Hematopoietic multipotent progenitor cell treated with erythropoietin and hydrocortisone succinate and interleukin-3 and kit ligand, for 17 days (in vitro differentiated cells): ENCODE measurements at places on chromosomes 5 and 9.

- DNase-seq, result no peak
Observed at GRCh38 chr9:127075624-127076372, 46.6 kb downstream of the ANGPTL2 start.

- no peak for DNase-seq
Observed at GRCh38 chr5:156934450-156935211, 28.4 kb downstream of the TIMD4 start.

DNA sequence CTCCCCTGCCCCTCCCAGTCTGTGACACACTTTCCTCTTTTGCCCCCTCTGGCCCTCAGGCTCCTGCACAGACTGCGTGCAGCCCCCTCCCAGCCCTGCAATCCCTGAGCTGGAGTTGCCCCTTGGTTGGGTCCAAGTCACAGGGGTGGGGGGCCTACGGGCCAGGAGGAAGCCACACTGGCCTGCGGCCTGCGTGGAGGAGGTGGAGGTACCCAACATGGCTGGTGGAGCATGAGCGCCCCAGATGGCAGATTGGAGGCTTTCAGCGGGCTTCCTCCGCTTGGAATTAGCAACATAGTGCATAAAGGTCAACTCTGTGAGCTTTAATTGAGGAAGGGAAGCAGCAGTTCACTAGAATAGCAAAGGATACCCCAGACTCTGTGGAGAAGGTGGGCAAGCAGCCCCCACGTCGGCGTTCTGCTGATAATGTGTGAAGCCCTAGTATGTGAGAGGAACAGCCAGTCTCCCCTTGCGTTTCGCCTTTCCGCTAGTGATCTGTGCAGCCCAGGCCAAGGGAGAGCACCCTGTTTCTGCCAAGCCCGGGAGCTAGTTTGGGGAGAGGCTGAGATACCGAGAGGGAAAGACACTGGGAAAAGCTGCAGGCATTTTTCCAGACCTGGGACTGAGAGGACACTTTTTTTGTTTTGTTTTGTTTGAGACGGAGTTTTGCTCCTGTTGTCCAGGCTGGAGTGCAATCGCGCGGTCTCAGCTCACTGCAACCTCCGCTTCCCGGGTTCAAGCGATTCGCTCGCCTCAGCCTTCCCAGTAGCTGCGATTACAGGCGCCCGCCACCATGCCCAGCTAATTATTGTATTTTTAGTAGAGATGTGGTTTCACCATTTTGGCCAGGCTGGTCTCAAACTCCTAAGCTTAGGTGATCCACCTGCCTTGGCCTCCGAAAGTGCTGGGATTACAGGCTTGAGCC lies 35.3 kb upstream of the MACIR start:
- no peak for DNase-seq

DNA sequence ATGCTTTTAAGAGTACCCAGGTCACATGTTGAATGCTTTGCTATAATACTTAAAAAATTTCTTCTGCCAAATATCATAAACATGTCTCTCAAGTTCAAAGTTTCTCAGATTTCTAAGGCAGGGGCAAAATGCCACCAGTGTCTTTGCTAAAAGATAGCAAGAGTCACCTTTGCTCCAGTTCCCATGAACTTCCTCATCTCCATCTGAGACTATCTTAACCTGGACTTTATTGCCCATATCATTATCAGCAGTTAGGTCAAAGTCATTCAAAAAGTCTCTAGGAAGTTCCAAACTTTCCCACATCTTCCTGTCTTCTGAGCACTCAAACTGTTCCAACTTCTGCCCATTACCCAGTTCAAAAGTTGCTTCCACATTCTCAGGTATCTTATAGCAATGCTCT lies 307.6 kb upstream of the TNC start:
- DNase-seq, result no peak

DNA sequence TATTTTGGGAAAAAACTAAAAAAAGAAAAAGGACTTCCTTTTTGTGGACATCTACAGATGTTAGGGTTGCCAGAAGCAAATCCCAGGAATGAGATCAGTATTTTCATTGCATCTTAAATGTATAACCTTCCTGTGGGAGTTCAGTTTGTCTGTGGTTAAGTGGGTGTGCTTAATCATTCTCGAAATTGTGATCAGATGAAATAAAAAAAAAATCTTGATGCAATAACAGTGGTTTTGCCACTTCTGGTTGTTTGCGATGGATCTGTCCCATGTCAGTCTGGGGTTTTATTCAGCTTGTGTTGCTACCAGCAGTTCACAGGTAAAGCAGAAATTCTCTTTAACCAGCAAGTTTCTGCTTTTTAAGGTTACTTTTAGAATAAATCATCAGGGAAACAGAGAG lies 179.0 kb downstream of the MAN2A1 start:
- DNase-seq, result no peak

DNA sequence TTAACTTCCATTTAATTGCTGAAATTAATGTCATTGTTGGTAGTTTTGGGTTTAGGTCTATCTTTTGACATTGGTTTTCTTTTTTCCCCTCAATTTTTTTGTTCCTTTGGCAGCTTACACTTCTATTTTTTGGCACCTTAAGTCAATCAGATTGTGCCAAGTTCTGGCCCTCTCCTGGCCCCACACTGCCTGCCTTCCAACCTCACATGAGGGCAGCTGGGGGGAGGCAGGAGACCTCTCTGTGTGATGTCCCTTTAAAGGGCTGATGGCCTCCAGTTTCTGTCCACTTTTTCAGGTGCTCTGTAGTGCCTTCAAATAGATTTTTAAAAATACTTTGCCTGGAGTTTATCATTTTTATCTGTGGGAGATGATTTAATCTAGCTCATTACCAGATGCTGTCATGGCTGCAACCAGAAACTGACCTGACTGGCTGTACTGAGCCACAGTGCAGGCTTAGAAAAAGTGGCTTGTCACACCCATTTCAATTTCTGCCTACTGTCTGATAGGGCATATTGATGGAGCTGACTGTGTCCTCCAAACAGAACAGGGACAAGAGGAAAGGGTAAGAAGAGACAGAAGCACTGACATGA lies 196.6 kb downstream of the FANCC start:
- no peak for DNase-seq

DNA sequence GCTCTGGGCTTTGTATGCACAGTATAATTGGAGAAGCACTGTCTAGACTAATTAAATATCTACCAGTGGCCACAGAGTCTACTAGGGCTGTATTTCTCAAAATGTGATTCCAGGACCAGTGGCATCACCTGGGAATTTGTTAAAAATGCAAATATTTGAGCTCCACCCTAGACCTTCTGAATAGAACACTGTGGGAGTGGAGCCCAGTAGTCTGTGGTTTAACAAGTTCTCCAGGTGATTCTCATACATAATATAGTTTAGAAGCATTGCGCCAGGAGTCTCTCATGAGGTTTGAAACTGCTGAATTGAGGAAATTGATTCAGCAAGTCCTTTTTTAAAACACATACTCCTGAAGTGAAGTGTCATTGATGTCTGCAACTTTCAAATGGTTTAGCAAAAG lies 74.7 kb downstream of the FCHO2 start:
- DNase-seq, result no peak

DNA sequence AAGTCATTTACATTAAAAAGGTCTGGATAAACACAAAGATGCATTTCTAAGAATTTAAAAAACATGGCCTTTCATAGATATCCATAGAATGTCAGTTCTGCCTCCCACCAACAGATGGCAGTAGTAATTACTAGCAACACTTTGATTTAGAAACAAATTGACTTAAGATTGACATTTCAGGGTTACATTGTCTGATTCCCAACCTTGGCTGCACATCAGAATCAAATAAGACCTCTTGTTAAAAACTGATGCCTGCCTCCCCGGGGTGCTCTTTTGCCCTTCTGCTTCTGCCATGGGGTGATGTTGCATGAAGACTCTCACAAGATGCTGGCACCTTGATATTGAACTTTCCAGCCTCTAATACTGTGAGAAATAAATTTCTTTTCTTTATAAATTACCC lies 146.2 kb upstream of the GPR151 start:
- peak; percentile 25 for DNase-seq

DNA sequence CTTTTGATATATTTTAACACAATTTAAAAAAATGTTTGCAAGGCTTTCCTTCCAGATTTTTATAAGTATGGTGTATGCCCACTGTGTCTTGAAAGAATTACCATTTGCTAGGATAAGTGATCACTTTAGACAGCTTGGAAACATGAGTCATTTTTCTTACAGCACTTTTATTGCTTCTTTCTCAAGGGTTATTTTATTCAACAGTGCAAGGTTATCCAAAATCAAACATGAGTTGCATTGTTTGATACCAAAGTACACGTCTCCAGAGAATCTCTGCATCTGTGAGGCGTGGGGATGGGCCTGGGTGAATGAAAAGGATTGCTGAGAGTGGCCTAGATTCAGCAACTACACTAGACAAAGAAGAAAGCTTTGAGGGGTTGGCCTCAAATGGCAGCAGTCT lies 329.6 kb downstream of the ADAMTS6 start:
- DNase-seq, result no peak

- no peak for DNase-seq
Observed at GRCh38 chr9:112218908-112219307, 43.8 kb upstream of the SUSD1 start.

- DNase-seq, result no peak
Observed at GRCh38 chr5:98308231-98308630, 465.2 kb upstream of the RGMB start.

DNA sequence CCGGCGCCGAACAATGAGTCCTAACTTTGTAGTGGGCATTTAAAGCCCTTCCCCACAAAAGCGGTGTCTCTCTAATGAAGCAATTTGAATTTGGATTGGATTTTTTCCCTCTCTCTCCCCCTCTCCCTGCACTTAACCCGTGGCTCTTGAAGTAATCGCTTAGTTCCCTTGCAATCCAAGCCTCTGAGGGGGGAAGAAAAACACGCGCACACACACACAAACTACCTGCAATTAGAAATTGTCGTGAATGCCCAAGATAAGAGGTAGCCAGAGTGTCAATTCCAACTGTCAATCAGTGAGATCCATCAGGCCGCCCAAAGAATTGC lies 1.2 kb downstream of the LHX6 start:
- no peak for DNase-seq

DNA sequence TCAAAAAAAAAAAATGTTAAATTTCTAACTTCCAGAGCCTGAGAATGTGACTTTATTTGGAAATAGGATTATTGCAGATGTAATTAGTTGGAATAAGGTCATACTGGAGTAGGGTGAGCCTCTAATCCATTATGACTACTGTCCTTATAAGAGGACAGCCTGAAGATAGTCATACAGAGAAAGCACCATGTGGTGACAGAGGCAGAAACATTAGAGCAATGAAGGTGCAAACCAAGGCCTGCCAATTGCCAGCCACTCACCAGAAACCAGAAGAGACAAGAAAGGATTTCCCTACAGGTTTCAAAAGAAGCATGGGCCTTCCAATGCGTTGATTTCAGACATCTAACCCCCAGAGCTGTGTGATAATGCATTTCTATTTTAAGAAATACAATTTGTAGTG lies 659.2 kb upstream of the CHD1 start:
- no peak for DNase-seq

- no peak for DNase-seq
Observed at GRCh38 chr5:178341851-178342140, 109.2 kb upstream of the PHYKPL start.

DNA sequence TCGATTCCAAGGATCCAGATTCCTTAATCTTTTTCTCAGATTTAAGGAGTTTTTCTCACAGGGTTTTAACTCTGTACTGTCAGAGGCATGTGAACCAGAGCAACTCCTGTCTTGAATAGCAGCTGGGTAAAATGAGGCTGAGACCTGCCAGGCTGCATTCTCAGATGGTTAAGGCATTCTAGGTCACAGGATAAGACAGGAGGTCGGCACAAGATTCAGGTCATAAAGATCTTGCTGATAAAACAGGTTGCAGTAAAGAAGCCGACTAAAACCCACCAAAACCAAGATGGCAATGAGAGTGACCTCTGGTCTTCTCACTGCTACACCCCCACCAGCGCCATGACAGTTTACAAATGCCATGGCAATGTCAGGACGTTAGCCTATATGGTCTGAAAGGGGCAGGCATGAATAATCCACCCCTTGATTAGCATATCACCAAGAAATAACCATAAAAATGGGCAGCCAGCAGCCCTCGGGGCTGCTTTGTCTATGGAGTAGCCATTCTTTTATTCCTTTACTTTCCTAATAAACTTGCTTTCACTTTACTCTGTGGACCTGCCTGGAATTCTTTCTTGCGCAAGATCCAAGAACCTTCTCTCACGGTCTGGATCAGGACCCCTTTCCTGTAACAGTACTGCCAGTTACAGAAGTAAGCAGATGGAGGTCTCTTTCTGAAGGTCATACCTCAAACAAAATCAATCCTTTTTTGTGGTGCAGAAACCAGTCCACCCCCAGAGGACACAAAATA lies 87.1 kb downstream of the SLC38A9 start:
- DNase-seq, result no peak

DNA sequence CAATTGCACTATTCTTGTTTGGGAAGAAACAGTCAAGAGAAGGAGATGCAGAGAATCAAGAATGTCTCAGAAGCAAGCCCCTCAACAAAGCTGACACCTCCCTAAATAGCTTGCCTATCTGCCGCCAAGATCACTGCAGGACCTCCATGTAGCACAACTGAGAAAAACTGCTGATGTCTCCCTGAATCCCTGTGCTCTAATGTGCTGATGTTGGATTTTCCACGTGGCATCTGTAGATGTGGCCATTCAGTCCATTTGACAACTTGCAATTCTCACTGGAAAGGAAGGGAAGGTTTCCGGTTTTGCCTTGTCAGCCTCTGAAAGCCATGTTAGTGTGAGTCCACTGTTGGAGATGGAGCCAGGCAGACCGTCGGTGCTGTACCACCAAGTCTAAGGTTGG lies 374.0 kb downstream of the DIRAS2 start:
- no peak for DNase-seq

GRCh38 chr9:104969116-104969515 lies 41.2 kb upstream of the ABCA1 start:
- DNase-seq, result no peak

GRCh38 chr5:135456238-135457099 lies 4.3 kb upstream of the TIFAB start:
- no peak for DNase-seq

- no peak for DNase-seq
Observed at GRCh38 chr9:111076042-111076441, 37.8 kb upstream of the LPAR1 start.

GRCh38 chr5:61098251-61098995 lies 63.8 kb downstream of the SMIM15 start:
- DNase-seq, result no peak

GRCh38 chr5:164748861-164749260 lies 1243.4 kb downstream of the MAT2B start:
- no peak for DNase-seq

GRCh38 chr5:61477788-61478187 lies 145.7 kb downstream of the ZSWIM6 start:
- no peak for DNase-seq

GRCh38 chr5:158511454-158511853 lies 588.3 kb downstream of the EBF1 start:
- no peak for DNase-seq

DNA sequence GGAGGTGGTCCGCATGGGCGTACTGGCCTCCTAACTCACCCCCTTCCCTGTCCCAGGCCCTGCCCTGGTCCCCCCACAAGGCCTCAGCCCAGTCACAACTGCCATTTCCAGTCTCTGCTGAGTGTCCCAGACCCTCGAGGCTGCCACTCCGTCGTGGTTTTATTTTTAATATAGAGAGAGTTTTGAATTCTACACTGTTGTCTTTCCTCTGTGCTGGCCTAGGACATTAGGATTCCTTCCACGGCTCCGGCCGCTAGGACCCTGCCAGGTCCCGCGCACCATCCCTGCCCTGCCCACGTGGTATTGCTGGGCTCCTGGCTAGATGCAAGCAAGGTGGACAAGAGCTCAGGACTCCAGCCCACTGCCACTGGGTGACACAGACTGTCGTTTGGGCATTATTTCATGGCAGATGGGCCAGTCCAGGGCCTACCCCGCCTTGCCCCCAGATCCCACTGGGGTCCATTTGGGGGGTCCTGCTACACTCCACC lies 53.3 kb downstream of the SAR1B start:
- DNase-seq, result no peak
